Thoracic aorta endothelial cell (primary cell): ENCODE measurements at places on chromosomes 4 and X. TPM values are rescaled to one million over a fixed set of nuclear protein-coding genes. Genes with fewer than 3 reads are reported as not detected.

TLL1 gene
- total RNA-seq, result 8.0 and 15.2 TPM in 2 replicates

ZBTB33 gene
- total RNA-seq, result 38.0 and 44.4 TPM in 2 replicates

NBDY gene
- 11.4 and 13.1 TPM in 2 replicates for total RNA-seq

ZNF157 gene
- under 0.01 TPM in 1 of 2 replicates, not detected in the other for total RNA-seq

ZCCHC4 gene
- 17.5 and 19.1 TPM in 2 replicates for total RNA-seq

TIGD4 gene
- total RNA-seq, result 0.27 and 0.29 TPM in 2 replicates

AADAT gene
- 0.93 and 1.2 TPM in 2 replicates for total RNA-seq

UBA1 gene
- 218 and 311 TPM in 2 replicates for total RNA-seq

CXorf49 gene
- total RNA-seq, result not detected in 2 replicates

SMIM10 gene
- total RNA-seq, result 1.5 and 2.0 TPM in 2 replicates

UGDH gene
- 66.7 and 124 TPM in 2 replicates for total RNA-seq

MMRN1 gene
- 891 and 1,074 TPM in 2 replicates for total RNA-seq

TASL gene
- total RNA-seq, result not detected in 2 replicates

ELMOD2 gene
- total RNA-seq, result 28.7 and 30.2 TPM in 2 replicates

ARAP2 gene
- 0.93 and 2.1 TPM in 2 replicates for total RNA-seq

COX7B2 gene
- not detected in 2 replicates for total RNA-seq

FRG2 gene
- total RNA-seq, result not detected in 2 replicates

TMA16 gene
- 47.3 and 57.5 TPM in 2 replicates for total RNA-seq

BEX2 gene
- total RNA-seq, result 0.27 and 0.29 TPM in 2 replicates

TSPAN6 gene
- total RNA-seq, result 49.3 and 60.9 TPM in 2 replicates

GPR34 gene
- not detected in 2 replicates for total RNA-seq
